Stimulated activated CD8-positive, alpha-beta memory T cell treated with anti-CD3 and anti-CD28 coated beads, Interleukin-7, amount 100 ng/mL, for 1 hour (primary cell): ENCODE measurements at places on chromosomes 16 and 17.

DNA sequence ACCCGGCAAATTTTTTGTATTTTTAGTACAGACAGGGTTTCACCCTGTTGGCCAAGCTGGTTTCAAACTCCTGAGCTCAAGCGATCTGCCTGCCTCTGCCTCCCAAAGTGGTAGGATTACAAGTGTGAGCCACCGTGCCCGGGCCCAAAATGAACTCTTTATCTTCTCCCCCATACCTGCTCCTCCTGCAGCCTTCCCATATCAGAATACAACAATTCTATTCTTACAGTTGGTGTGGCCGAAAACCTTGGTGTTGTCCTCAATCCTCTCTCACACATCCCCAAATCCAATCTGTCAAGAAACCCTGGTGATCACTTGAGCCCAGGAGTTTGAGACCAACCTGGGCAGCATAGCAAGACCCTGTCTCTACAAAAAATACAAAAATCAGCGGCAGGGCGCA, 19.5 kb upstream of the SPN start:
- DNase-seq: no peak

- DNase-seq: no peak
Observed at GRCh38 chr17:78046923-78047322, 81.6 kb downstream of the TMC6 start.

GRCh38 chr17:37388266-37388665, 12.5 kb downstream of the C17orf78 start:
- DNase-seq: no peak

- peak; percentile 17 for DNase-seq
Observed at GRCh38 chr17:82848022-82848592, 8.3 kb upstream of the ZNF750 start.

- DNase-seq: no peak
Observed at GRCh38 chr17:73293480-73293911, 18.3 kb downstream of the CDC42EP4 start.

DNA sequence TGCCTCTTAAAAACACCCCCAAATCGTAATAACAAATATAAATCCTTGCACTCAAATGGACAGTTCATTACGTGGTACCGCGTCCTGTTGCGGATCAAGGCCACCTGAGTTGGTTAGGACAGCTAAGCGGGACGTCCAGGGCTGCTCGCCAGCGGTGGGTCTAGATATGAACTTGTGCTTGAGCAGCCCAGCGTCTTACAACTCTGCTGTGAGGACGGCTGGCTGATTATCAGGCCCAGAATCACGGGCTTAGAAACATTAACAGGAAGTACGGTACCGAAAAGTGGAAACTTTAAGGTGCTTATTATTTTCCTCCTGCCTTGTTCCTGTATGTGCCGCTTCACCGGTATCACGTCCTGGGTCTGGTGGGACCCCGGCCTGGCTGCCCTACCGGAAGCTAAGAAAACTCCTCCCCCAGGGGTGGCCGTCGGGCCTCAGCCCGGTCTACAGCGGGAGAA, 832 bp upstream of the SRRM2 start:
- DNase-seq: no peak

- no peak for DNase-seq
Observed at GRCh38 chr17:7034955-7035590, 742 bp upstream of the SLC16A13 start.

- no peak for DNase-seq
Observed at GRCh38 chr17:45261577-45262515, at the start of gene SPATA32. SPATA32 (minus strand) TSS chr17:45262094; CDS start chr17:45262016, 78 bp downstream.
